Renal cortex interstitium (tissue), 15 donors: ENCODE measurements at places on chromosomes 1 and 21. TPM values are rescaled to one million over a fixed set of nuclear protein-coding genes. Genes with fewer than 3 reads are reported as not detected.
A peak's percentile ranks its signal among the peaks of the same experiment; 100 is the strongest.

DNA sequence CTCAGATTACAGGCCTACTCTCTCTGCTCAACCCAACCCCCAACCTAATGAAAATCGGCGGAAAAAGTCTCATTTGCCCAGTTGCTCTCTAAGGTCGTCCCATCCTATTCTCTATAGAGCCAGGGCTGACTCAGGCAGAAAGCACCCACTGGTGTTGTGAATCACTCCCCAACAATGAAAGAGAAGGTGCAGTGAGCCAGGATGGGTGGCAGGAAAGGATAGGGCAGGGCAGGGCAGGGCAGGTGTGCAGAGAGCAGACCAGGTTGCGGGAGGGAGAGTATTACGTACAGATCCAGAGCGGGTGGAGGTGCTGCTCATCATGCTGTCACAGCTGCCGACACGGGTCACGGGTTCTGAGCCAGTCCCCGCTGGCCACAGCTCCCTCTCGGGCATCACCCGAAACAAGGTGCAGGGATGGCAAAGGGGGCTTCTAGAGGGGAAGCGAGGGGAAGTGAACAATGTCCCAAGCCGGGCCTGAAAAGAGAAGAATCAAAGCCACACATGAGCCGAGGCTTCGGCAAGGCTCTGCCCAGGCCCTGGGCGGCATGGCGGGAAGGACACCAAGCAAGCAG is 5.3 kb downstream of the C1orf116 start:
- DNase-seq = no peak

GRCh38 chr21:33286600-33287456 is 20.7 kb downstream of the IL10RB start:
- no peak for DNase-seq

DNA sequence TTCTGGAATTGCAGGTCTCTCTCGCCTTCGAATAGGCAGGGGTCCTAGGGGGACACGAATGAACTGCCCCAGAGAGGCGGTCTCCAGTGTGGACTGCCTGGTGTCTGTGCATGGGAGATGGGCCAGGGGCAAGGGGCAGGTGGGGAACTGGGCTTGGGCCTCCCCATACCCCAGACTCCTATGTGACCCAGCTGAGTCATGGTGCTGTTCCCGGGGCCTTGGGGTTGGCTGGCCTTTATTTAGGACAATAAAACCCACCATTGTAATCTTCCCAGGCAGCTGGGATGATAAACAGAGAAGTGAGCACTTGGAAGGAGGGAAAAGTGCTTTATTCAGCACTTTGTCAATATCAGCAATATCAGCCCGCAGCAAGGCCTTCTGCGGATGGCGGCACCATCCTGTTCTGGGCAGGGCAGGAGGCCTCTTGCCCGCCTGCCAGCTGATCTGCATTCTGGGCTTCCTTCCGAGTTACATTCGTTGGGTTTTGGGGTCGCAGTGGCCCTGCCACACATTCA is 209.0 kb upstream of the TMEM51 start:
- DNase-seq = no peak

Gene RHEX
- polyA plus RNA-seq = 4.5 TPM

DNA sequence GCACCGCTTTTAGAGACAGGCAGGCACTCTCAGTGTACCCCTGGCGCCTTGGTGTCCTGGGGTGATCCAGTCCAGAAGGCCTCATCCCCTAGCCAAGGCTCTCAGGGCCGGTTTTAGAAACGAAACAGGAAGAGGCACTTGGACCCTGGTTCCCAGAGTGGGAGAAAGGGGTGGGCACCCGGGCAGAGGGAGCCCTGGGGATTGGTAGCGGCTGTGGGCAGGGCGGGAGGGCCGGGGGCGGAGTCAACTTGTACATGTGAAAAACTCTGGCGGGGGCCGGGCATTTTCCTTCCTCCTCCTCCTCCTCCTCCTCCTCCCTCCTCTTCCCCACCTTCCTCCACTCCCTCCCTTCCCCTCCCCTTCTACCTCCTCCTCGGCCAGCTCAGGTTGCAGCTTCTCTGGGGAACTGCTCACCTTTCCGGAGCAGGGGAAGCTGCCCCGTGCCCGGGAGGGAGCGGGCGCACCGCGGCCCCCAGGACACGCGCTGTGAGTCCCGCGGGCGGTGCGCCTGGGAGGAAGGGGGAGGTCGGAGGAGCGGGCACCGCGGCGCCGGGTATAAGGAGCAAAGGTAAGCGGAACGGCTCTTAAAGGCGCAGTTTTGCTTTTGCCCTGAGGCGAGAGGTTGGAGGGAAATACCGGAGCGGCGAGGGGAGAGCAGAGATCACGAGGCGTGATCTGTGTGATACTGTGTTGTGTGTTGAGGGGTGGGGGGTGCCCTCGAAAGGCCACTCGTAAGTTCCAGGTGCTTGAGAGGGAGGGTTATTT is at the start of gene CDK18:
Gene CDK18 (plus strand): TSS at position 359 of the 765 bp plus-strand sequence. CDS start 18,499 bp downstream, outside the sequence.
- peak; percentile 78 for DNase-seq

Gene UBE2J2
- 53.4 TPM for polyA plus RNA-seq

GRCh38 chr1:225834417-225835329 is 24.7 kb downstream of the EPHX1 start:
- no peak for DNase-seq

- DNase-seq = no peak
Measured at GRCh38 chr21:42051788-42052187, 19.3 kb upstream of the UMODL1 start.
